ENCODE measurements at places on chromosomes 2 and 18.

DNA sequence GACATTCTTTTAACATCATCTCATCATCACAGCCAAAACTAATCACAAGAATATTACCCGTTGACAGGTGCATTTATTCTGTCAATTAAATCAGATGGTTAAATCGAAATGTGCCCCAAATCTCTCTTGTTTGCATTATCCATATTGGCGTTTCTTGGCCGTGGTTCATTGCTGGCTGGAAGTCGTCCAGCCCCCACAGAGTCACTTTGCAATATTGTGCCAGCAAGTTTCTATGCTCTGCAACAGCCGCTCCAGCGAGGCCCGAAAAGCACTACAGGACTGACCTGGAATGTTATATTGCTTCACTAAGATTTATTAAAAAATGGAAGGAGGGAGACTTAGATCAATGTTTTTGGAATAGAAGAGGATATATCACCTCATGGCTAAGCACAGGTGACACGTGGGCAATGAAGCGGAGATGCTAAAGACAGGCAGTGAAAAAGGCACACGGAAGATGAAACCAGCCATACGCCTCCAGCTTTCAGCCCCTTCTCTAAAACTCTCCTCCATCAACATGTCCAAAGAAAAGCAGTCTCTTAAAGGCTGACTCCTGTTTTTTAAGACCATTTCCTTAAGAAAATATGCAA, 176.8 kb upstream of the VRK2 start:
- DNase-seq, result no peak

- no peak for DNase-seq
Observed at GRCh38 chr2:56806924-56807323, 623.1 kb downstream of the CCDC85A start.

GRCh38 chr2:136069773-136070172, 48.2 kb downstream of the CXCR4 start:
- no peak for DNase-seq

DNA sequence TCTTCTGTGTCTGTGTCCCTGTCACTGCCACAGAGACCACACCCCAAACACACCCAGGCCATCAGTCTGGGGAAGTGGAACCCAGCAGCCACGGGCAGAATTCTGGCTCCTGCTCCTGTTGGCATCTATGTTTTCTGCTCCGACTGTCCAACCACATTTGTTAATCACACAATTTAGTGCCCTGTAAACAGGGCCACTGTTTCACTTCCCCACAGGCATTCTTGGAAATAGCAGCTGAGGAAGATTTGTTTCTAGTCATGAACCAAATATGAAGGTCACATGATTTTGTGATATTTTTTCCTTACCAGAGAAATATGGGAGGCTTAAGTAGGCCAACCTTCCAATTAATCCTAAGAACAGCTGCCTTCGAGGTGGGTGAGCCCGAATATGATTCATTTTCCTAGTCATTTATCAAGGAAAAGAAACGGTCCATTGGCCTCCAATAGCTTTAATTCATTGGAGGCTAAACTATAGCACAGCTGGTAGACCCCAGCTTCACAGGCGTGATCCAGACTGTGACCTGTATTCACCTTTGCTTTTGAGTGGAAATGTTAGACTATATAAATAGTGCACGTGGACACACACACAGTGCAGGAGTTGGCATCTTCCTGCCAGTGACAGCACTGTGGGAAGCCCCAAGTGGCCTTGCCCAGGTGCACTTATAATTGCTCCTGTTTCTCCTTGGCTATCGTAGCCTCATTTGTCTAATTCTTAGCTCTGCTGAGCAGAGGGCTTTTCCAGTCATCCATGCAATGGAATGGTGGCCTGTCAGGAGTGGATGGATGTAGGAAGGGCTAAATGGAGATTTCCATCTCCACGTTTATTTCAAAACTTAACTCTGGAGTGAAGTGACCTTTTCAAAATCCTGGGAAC, 267.9 kb downstream of the LPIN1 start:
- no peak for DNase-seq

GRCh38 chr2:6167592-6168138, 475.5 kb downstream of the SOX11 start:
- no peak for DNase-seq

DNA sequence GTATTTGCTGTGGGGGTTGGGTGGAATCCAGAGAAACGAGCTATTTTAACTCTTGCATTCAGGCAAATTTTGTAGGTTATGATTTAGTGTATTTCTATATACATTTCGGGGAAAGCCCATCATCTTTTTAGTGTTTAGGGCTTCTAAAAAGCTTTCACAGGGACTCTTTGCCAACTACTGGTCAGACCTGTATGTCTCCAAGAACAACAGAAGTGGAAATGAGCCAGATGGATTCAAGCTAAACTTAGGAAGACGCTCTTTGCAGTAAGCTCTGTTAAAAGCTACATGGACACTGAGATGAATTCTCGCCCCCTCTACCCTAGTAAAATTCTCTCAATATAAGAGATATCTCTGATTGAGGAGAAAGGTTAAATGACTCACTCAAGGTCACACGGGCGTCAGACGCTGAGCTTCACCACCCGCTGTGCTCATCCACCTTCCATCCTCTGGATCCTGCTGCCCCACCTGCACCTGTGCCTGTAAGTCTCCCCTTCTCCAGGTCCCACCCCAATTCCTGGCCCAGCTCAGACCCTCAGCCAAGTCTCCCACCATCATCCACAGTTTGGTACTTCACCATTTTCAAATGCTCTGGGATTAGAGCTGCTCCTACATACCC, 85.6 kb downstream of the MARCHF4 start:
- no peak for DNase-seq

GRCh38 chr2:81542119-81542518, 1237.6 kb upstream of the LRRTM1 start:
- DNase-seq, result no peak

DNA sequence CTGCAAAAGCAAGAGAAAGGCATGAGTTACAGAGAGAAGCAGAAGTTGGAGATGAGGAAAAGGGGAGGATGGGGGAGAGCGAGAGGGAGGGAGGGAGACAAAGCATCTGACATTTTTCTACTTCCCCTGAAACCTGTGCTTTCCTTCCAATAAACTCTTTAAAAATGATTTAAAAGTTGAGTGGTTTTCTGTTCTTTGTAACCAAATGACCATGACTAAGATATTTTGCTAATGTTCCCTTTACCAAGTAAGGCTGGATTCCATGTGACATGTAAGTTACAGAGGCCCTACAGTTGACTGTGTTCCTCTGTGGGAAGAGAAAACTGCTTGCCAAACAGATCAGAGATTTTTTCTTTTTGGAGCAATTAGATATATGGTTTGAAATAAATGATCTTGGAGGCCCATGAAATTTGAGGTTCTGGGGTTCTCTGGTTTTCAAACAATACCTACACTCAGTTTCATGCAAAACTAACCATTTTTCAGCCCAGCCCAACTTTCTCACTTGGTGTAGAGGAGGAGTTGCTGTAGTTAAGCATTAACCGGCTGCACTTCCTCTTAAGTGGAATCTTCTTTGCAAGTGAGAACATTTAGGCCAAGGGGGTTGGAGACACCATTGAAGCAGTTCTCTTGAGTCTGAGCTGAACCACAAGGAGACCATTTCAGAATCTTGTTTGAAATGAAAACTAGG, 34.5 kb downstream of the INSIG2 start:
- DNase-seq, result no peak

DNA sequence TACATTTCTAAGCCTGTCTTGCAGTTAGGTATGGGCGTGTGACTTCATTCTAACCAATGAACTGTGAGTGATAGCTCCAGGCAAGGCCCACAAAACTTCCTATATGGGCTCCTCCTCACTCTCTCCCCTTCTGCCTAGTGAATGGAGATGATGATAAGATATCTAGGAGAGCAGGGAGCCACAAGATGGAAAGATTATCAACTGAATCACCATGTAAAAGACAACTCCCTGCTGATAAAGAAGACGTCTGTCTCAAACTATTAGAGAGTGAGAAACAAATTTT, 237.1 kb downstream of the GPD2 start:
- DNase-seq, result no peak

- DNase-seq, result no peak
Observed at GRCh38 chr18:11251891-11252270, 102.5 kb upstream of the PIEZO2 start.

DNA sequence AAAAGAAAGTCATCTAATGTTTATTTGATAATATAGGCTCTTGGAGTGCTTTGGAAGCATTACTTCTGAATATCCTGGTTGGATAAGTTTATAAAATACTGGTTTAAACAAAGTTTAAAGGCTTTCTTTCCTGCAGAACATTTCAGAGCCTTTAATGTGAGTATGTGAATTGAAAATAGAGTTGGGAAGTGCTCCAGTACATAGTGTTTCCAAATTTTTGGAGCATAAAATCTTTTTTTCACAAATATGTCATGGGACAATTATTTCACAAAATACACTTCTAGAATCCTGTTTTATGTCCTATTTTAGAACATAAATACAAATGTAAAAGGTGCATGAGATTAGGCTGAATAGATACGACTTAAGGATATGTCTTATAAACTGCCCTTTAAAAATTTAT, 158.9 kb upstream of the HNRNPA3 start:
- DNase-seq, result no peak

GRCh38 chr18:69161383-69162028, 239.2 kb upstream of the DOK6 start:
- DNase-seq, result no peak

DNA sequence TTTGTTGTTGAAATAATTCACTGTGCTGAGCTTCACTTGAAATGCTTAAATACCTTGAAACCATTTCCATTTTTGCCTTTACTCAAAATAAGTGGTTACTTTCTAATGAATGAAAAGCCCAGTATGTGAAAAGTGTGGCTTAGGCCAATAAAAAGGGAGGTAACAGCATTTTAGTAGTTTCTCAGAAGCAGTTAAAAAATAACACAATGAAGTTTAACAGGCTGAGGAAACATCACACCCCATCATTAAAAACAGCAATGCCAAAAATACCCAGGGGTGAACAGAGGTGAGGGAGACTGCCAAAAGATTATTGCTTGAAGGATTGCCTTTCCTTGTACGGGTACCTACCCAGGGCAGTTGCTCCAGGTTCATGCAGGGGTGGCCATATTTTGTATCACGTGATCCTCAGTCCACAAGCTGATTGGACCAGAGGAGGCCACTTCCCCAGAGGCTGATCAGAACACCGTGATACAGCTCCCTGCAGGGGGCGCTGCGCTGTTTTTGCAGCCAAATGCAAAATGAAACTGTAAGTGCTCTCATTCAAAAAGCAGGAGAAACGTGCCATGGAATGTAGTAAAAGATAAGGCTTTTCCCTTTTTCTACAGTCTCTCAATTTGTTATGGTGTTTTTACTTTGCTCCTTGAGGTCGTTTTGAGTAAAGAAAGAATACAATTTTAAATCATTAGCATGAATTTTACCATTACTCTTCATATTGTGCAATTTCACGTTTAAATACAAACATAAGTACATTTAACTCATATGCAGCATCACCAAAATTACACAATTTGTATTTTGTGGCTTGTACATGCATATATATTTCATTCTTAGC, 70.2 kb upstream of the SH3BP4 start:
- peak; percentile 20 for DNase-seq

DNA sequence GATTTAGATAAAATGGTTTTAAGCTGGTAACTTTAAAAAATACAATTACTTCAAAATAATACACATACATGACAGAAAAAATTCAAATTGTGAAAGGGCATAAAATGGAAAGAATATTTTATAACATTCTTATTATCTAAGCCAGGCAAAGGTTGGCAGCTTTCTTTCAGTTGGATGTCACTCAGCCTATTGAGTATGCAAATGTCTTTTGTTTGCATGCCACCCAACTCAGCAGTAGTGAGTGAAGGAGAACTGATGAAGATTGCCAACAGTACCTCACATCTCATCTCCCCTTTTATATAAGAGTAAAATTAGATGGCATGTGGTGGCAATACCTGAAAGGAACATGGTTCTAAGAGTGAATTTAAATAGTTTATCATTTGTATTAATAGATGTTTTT, 24.8 kb downstream of the BMPR2 start:
- DNase-seq, result no peak

GRCh38 chr2:2320486-2321199, 10.4 kb downstream of the MYT1L start:
- no peak for DNase-seq

DNA sequence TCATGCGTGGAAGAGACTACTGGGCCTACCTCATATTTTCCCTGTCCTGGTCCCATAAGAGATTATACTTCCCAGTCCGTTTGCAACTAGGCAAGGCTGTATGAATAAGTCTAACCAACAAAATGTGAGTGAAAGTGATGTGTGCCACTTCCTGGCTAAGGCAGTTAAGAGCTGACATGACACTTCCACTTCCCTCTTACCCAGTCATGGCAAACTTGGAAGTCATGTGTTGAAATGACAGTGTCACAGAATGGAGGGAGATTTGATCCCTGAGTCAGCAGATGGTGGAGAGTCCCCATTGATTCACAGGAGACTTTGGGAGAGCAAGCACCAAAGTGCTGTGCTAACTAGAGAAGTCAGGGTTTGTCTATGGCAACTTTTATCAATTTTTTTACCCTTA, 36.4 kb downstream of the TACR1 start:
- DNase-seq, result no peak

DNA sequence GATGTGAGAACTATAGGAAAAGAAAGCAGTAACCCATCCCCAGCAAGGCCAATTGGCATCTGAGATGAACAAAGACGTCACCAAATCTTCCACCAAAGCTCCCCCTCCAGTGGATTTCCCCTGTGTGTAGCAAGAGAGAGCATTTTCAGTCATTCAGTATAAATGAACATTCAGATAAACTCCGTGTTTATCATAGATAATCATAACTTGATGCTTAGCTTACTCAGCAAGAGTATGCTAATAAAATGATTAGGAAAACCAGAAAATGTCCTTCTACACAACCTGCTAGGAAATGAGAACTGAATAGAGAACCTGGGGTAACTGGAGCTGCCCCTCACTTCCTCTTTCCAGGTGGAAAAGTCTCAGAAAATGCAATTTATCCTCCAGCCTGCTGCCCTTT, 198.0 kb upstream of the CCDC150 start:
- DNase-seq, result no peak

DNA sequence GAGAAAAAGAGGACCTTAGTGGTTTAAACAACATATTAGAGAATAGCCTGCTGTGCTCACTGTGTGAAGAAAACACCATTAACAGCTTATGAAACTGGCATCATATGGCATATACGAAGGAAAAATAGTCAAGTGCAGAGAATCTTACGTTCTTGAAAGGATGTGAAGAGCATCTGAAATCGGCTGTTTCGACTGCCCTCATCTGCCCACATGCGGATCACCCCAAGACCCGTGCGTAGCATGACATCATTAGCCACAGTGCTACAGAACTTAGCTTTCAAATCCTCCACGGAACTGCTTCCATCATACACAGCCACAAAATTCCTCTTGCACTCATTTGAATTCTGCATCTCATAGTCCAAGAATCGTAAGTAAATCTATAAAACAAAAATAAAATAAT, 84.3 kb downstream of the NETO1 start:
- DNase-seq, result no peak

- no peak for DNase-seq
Observed at GRCh38 chr2:88307817-88308216, 137.7 kb downstream of the THNSL2 start.

DNA sequence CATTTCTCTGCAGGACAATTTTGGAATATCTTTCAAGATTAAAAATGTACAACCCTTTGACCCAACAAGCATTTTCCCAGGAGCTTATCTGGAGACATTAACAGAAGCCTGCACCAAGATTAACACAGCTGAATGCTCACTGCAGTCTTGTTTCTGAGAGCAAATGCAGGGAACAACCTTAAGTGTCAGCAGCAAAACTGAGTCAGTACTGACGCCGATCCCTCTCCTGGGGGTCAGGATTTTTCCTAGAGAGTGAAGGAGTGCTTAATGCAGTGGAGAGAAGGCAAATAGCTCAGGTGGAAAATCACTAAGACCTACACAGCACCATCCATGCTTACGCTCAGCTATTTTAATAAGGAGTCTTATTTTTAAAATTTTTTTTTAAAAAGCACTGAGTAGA, 42.8 kb upstream of the SGPP2 start:
- DNase-seq, result no peak
